ENCODE measurements at places on chromosomes 5 and 9.

DNA sequence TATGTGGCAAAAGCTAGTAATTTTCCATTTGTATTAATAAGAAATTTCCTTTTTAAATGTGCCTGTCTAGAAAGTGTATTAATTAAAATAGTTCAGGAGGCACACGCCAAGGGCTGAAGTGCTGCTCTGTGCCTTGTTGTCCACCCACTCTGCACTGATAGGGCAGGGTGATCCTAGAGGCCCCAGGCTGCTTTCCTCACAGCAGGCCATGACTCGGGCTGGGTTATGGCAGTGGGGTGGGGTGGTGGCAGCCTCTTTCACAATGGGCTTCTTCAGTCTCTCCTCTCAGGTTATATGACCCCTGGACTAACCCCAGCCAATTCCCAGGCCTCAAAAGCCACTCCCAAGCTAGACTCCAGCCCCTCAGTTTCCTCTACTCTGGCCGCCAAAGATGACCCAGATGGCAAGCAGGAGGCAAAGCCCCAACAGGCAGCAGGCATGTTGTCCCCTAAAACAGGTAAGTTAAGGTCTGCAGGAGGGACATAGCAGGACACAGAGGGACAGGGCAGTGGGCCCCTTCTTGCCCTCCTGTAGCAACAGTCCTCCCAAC, 19.5 kb downstream of the CD74 start:
- no peak for DNase-seq

- DNase-seq, result no peak
These were observed 25.8 kb upstream of the FRRS1L start for GRCh38 chr9:109192732-109193361.

DNA sequence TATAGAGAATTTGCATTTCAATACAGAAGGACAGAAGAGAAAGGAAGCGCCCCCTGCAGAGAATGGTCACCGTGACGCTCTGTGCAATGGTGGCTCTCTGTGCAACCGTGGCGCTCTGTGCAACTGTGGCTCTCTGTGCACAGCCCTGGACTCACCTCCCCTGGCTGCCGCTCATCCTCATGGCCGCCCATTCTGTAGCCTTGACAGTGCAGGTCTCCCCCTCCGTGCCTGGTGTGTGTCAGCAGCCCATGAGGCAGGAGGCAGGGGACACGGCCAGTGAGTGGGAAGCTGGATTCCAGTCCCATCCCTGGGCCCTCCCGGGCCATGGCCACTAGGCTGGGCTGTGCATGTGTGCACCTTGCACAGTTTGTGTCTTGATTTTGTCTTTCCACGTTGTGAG, 12.0 kb downstream of the EXOC3 start:
- DNase-seq, result no peak

DNA sequence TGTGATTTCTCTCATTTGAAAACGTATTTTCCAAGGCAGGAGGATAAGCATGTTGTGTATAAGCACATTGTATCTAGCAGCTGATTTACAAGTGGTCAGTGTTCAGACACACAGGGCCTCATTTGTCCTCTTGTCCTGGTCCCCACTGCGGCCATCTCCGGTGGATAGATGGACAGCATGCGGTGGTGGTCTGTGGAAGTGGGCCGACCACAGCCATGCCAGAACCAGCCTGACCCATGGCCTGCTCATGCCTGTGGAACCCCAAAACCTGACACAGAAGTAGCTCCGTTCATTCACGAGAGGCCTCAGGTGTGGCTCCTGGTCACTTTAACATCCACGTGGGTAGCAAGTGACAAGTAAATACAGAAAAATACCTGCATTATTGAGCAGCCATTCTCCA, 14.6 kb downstream of the IRX2 start:
- DNase-seq, result no peak

- DNase-seq, result no peak
These were observed 53.5 kb upstream of the MCCC2 start for GRCh38 chr5:71533615-71534014.

DNA sequence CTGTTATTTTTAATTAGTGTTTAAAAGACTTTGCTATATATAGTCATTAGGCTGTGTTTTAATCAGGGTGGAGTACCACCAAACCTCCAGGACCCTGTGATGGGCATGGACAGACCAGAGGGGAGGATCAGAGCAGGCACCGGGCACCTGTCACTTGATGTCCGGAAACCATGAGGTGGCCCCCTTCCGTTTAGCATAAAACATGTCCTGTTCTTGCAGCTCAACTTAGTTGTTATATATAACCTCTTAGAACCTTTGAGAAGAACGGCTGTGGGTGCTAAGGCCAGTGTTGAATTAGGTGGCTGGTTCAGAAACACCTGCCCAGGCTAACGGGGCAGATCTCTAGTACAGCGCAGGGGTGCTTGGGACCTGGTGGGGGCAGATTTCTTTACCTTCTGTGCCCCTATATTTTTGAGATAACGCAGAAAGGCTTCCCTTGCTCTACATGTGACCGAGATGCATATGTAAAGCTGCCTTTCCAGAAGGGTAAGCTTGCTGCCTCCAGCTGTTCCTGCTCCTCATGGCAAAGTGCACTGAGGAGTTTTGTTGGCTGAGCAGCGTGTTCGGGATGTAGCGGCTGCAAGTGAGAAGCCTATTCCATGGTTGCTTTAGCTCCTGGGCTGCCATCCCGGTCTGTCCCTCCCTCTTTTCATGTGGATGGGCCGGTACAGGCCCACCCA, 255.5 kb downstream of the FANCC start:
- no peak for DNase-seq

GRCh38 chr5:59380350-59380951, 513.1 kb downstream of the PDE4D start:
- no peak for DNase-seq

DNA sequence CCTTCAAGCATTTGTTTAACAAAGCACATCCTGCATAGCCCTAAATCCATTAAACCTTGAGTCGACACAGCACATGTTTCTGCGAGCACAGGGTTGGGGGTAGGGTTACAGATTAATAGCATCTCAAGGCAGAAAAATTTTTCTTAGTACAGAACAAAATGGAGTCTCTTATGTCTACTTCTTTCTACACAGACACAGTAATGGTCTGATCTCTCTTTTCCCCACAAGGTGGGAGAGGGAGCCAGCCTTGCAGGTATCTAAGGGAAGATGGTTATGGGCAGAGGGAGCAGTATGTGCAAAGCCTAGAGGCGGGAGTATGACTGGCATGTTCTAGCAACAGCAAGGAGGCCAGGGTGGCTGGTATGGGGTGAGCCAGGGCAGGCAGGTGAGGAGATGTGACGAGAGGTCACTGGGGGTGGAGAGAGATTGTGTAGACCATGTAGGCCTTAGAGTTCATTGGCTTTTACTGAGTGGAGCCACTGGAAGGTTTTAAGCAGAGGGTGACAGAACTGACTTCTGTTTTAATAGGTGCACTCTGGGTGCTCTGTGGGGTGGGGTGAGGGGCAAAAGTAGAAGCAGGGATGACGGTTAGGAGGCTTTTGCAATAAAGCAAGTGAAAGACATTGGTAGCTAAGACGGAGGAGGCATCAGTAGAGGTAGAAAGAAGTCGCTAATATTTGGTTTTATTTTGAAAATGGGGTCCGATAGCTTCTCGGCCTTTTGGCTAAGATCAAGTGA, 5.1 kb upstream of the RPS14 start:
- no peak for DNase-seq

- no peak for DNase-seq
These were observed 464.3 kb upstream of the PAPPA start for GRCh38 chr9:115689331-115689730.

DNA sequence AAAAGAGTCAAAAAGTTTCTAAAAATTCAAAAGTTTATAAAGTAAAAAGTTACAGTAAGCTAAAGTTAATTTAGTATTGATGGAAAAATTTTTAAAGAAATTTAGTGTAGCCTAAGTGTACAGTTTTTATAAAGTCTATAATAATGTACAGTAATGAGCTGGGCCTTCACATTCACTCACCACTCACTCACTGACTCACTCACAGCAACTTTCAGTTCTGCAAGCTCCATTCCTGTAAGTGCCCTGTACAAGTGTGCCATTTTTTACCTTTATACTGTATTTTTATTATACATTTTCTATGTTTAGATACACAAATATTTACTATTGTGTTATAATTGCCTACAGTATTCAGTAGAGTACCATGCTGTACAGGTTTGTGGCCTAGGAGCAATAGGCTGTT, 239.5 kb upstream of the MAP3K1 start:
- no peak for DNase-seq

GRCh38 chr9:125126019-125126746, 17.1 kb downstream of the SCAI start:
- DNase-seq, result no peak

GRCh38 chr5:172668594-172669071, 27.6 kb downstream of the NEURL1B start:
- DNase-seq, result no peak

DNA sequence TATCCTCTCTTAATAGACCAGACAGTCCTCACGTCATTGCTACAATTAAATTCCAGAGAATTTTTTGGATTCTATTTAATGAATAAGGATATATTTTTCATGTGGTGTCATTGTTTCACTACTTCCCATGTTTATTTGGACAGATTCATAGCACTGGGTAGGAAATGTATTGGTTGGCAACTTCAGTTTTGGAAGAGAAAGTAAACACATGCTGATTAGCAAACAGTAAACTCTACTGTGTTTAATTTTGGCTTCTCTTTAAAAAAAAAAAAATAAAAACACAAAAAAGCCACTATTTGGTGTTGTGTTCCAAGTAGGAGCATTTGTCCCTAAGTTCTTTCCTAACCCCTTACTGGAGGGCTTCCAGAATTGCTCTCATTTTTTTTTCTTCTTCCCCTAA, 77.3 kb downstream of the NFIB start:
- DNase-seq, result no peak

- no peak for DNase-seq
These were observed 266.2 kb downstream of the ARHGAP26 start for GRCh38 chr5:143036146-143036927.

DNA sequence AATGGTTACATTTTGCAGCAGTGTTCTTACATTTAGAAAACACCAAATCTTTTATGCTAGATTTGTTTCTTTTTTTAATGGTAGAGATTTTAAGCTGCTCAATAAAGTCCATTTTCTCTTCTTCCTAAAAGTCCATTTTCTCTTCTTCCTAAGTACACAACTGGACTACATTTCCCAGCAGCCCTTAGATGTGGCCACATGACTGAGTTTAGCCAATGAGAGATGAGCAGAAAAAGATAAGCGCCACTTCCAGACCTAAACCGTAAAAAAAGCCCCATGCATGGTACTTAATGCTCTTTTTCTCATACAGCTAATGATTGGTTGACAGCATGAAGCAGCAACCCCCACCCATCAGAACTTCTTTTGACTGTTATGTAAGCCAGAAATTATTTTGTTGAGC, 206.7 kb downstream of the FAM114A2 start:
- DNase-seq, result peak; percentile 27

DNA sequence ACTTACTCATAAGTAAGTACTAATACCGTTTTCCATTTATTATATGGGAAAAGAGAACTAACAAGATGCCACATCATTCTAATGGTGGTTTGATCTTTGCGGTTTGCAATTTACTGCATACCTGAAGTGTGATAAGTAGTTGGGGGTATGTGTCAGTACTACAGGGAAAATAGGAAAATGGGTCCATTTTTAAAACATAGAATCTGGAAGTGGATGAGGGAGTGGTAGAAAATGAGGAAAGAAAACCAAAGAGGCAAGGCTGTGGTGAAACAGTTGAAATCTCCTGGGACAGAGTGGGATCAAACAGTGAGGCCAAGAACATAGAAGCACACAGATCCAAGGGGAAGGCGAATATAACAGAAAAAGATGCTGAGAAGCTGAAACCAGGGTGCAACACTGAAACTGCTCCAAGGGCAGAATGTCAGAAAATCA, 6.7 kb downstream of the ADAMTSL1 start:
- DNase-seq, result no peak

DNA sequence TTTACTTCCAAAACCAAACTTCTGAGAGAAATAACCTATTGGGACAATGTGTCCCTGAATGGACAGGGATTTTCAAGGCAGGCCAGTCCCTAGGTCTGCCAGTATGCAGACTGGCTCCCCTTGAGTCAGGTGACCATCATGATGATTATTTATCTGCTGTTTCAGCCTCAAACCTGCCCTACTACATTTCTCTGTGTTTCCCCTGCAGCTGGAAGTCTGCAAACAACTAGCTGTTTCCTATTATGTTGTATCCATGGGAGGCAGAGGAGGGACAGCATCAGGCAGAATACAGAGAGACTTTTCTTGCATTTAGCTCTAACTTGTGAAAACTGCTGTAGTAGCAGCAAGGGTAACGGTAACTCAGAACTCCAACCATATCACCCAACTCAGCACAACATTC, 36.2 kb upstream of the IFNK start:
- no peak for DNase-seq

GRCh38 chr9:242461-243080, 27.9 kb downstream of the DOCK8 start:
- DNase-seq, result no peak

GRCh38 chr5:116905885-116906284, 331.3 kb upstream of the SEMA6A start:
- DNase-seq, result no peak

GRCh38 chr5:60077292-60077691, 183.8 kb upstream of the PDE4D start:
- DNase-seq, result no peak

- DNase-seq, result peak; percentile 7
These were observed 1574.5 kb upstream of the WWC1 start for GRCh38 chr5:166716856-166717492.

GRCh38 chr5:152619756-152620155, 214.7 kb upstream of the NMUR2 start:
- DNase-seq, result no peak

DNA sequence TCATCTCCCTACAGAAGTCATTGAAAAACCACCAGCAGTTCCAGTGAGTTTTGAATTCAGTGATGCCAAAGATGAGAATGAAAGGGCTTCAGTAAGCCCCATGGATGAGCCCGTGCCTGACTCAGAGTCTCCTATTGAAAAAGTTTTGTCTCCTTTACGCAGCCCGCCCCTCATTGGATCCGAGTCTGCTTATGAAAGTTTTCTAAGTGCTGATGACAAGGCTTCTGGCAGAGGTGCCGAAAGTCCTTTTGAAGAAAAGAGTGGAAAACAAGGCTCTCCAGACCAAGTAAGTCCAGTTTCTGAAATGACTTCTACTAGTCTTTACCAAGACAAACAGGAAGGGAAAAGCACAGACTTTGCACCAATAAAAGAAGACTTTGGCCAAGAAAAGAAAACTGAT, 90.1 kb downstream of the MAP1B start:
- no peak for DNase-seq

GRCh38 chr5:178551059-178551458, 39.1 kb downstream of the COL23A1 start:
- peak; percentile 2 for DNase-seq

GRCh38 chr5:42858687-42859086, 47.0 kb upstream of the SELENOP start:
- no peak for DNase-seq

All from NCI-H526 (cell line).